ENCODE measurements at places on chromosomes 11 and 22.

DNA sequence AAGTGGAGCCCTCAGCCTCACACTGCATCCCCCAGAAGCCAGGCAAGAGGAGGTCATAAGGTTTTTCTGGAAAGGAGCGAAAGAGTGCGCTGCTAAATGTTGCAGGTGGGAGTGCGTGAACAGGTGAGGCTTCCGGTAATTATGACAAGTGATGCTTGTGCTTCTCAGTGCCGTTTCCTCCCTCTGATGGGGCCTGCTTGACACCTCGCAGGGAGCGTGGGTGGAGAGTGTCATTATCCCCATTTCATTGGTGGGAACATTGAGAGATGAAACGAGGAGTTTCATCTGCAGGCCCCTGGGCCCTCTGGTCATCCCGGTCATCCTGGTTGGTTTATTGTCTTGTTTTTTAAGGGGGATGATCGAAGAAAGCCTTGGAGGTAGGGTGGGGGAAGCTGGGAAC is 57.5 kb downstream of the BCR start:
- no peak for DNase-seq

- DNase-seq = no peak
Observed at GRCh38 chr11:39236916-39237315, 2222.5 kb downstream of the LRRC4C start.

DNA sequence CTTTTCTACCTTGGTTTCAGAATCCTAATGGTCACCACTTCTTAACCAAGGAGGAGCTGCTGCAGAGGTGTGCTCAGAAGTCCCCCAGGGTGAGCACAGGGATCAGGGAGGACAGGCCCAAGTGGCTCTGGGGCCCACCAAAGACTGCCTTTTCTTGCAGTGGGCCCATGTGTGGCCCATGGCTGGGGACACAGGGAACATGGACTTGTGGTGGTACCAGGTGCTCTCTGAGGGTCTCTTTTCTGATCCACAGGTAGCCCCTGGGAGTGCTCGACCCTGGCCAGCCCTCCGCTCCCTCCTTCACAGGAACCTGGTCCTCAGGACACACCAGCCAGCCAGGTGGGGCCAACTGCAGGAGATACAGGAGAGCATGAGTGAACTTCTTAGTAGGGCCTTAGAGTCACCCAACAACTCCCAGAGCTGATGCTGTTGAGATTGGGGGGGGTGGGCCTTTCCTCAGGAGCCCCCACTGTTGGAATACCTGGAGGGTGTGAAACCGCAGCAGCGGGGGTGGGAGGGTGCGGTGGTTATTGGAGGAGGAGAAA is 2.0 kb downstream of the MUS81 start:
- no peak for DNase-seq

GRCh38 chr11:117458275-117459122 is 130.8 kb downstream of the CEP164 start:
- DNase-seq = no peak

- DNase-seq = no peak
Observed at GRCh38 chr11:117179048-117179999, 781 bp downstream of the SIDT2 start.

- DNase-seq = no peak
Observed at GRCh38 chr22:41505511-41506220, 36.7 kb downstream of the ACO2 start.

- DNase-seq = no peak
Observed at GRCh38 chr11:112590764-112591163, 330.1 kb upstream of the PLET1 start.

DNA sequence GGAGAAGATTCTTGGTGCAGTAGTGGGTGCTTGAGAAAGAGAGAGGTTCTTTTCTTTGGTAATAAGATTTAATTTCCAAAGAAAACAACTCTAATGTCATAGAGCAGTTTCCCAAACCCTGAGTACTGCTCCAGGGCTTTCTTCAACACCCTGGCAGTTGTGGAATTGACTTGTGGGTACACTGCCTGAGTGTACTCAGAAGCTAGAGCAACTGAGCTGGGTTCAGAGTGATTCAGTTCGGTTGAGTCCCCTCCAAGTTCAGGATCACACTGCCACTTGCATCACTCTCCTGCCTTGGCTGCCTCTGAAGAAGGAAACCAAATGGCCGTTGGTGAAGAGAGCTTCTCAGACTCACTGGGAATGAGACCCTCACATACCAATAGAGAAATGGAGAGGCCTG is 5.3 kb downstream of the DMC1 start:
- peak; percentile 32 for DNase-seq

DNA sequence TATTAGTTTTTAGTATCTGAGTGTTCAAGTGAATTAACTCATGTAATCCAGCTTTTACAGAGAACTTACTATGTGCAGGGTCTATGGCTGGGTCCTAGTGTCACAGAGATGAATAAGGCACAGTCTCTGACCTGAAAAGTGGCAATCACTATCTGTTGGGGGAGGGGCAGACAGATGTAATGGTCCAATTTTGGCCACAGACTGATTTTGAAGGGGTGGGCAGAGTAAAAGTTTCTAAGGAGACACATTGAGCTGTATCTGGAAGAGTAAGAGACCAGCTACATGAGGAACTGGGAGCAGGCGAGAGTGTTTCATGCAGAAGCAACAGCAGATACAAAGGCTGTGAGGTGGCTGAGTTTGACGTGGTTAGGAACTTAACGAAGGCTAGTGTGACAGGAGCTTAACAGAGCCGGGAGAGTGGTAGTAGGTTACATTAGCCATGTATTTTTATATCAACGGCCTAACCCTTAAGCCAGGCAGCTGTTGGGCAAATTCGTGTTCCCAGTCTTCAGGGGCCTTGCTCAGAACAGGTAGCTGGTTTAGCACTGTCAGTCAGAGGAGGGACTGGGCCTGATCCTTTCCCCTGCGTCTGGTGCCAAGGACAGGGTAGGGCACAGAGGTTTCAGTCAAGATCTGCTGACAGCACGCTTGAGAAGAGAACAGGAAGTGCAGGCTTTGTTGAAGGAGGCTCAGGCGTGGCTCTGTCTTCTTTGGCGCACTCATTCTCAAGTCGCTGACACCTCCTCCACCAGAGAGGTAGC is 1.4 kb upstream of the STIM1 start:
- no peak for DNase-seq

DNA sequence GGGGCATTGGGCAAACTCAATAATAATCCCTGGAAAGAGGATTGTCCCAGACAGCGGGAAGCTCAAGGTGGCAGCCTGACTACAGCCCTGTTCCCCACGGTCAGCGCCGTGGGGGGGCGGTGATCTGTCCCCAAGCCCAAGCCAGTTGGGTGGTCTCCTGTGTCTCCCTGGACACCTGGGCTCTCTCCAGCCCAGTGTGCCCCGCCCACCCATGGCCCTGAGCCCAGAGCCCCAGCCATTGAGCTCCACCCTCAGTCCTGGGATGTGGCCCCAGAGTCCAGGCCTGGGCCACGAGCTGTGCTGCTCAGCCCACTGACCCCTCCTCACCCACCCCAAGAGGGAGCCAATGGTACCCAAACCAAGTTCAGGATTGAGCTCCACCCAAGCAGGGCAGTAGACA is 27.9 kb upstream of the PDE2A start:
- no peak for DNase-seq

- peak; percentile 89 for DNase-seq
Observed at GRCh38 chr11:96200243-96200642, 142.8 kb downstream of the MAML2 start.

- no peak for DNase-seq
Observed at GRCh38 chr11:92643827-92644226, 325.6 kb upstream of the MTNR1B start.

GRCh38 chr11:95563859-95564258 is 225.7 kb downstream of the FAM76B start:
- DNase-seq = no peak

- no peak for DNase-seq
Observed at GRCh38 chr22:22932512-22932941, 44.9 kb downstream of the IGLL5 start.

DNA sequence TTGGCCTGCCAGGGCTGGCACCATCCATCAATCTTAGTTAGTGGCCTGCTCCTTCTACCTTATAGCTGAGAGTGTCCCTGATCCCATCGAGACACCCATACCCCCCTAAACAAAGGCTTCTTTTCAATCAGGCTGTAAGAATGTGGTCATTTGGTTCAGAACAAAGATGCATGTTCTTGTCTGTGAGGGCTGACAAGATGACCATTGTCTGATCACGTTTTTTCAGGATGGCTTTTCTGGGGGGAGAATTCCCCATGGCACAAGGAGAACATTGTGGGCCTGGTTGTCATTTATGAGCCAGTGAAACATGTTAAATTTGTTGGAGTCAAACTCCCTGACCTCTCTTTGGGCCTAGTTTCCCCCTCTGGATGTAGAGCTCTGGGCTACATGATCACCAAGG is 160.4 kb downstream of the INSC start:
- DNase-seq = no peak

DNA sequence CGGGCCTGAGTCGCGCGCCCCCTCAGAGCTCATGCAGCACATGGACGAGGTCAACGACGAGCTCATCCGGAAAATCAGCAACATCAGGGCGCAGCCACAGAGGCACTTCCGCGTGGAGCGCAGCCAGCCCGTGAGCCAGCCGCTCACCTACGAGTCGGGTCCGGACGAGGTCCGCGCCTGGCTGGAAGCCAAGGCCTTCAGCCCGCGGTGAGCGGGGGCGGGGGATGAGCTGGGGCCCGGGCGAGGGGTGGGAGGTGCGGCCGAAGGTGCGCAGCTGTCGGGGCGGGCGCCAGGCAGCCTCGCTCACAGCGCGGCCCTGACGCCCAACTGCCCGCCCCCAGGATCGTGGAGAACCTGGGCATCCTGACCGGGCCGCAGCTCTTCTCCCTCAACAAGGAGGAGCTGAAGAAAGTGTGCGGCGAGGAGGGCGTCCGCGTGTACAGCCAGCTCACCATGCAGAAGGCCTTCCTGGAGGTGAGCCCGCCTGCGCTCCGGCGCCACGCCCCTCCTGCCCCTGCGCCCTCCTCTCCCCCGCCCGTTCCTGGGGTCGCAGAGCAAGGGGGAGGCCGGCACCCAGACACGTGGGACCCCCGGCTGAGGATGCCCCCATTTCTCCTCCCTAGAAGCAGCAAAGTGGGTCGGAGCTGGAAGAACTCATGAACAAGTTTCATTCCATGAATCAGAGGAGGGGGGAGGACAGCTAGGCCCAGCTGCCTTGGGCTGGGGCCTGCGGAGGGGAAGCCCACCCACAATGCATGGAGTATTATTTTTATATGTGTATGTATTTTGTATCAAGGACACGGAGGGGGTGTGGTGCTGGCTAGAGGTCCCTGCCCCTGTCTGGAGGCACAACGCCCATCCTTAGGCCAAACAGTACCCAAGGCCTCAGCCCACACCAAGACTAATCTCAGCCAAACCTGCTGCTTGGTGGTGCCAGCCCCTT is 20.5 kb downstream of the EPS8L2 start:
- peak; percentile 26 for DNase-seq

GRCh38 chr11:83057721-83058120 is 14.0 kb downstream of the RAB30 start:
- DNase-seq = no peak

GRCh38 chr11:63371396-63371795 is 1.8 kb downstream of the SLC22A9 start:
- no peak for DNase-seq
